ENCODE measurements at places on chromosomes 12 and 14.

- DNase-seq: no peak
Observed at GRCh38 chr12:15243102-15243501, 21.9 kb upstream of the RERG start.

DNA sequence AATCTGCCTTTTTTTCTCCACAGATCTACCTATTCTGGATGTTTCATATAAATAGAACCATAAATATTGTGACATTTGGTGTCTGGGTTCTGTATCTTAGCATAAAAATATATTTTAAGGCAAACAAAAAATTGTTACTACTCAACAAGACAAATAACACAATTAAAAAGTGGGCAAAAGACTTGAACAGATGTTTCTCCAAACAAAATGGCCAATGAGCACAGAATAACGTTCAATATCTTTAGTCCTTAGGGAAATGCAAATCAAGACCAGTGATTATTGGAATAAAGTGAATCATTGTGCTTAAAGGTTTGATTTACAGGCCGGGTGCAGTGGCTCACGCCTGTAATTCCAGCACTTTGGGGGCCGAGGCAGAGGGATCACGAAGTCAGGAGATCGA lies 1331.3 kb downstream of the AACS start:
- DNase-seq: no peak

GRCh38 chr12:81596558-81596957 lies 162.6 kb downstream of the PPFIA2 start:
- DNase-seq: no peak

DNA sequence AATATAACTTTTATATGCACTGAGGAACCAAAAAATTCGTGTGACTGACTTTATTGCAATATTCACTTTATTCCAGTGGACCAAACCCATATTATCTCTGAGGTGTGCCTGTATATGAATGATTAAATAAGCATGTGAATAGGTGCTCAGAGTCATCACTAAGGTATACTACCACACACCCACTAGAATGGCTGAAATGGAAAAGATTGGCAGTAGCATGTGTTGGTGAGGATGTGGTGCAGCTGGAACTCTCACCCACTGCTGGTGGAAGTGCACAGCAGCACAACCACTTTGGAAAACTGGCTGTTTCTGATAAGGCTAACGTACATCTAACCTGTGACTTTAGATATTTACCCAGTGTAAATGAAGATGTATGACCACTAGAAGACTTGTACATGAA lies 36.8 kb downstream of the GOLGA5 start:
- DNase-seq: no peak

- no peak for DNase-seq
Observed at GRCh38 chr14:71232506-71232905, 325.2 kb downstream of the PCNX1 start.

DNA sequence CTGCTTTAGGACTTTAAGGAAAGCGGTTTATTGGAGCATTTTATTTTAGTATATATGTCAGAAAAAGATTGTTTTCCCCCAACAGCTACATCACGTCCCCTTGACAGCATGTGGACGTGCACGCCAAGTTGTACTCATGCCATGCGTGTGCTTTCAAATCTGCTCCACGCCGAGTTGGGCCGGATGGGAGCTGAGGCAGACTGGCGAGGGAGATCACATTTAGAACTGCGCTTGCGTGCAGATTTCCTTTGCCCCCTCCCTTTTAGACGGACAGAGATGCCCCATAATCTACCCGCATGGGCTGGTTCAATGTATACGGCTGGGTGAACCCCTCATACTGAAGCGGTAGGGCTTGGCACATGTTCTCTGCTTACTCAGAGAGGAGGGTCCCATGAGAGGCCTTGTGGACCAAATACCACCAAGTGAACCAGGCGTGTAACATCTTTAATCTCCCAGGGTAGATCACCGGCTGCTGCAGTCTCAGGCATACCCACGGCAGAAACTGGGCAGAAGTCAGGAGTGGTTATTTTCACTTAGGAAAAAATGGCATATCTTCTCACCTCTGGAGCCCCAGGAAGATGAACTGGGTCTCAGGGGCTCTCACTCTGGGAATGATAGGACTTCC lies 92.1 kb downstream of the ESR2 start:
- no peak for DNase-seq

GRCh38 chr12:115752913-115753726 lies 524.4 kb downstream of the MED13L start:
- DNase-seq: peak; percentile 59

GRCh38 chr12:95548539-95549391 lies 2.5 kb downstream of the USP44 start:
- peak; percentile 64 for DNase-seq

GRCh38 chr14:40010961-40011360 lies 578.7 kb upstream of the FBXO33 start:
- DNase-seq: no peak

DNA sequence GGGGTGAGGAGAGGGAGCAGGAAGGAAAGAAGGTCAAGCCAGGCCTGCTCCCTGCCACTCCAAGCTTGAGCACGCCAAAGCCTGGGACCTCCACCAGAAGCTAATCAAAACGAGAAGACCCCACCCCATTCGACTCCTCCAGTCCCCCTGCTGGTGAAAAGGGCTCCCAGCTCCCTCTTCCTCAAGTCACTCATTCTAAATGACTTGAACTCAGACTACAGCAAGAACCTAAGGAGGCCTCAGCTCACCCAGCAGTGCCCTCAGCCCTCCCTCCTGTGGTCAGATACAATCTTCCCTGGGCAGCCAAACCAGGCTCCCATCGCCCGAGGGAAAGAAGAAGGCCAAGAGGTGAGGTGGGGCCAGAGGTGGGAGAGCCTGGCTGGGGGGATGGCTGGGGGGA lies 17.4 kb downstream of the HDAC7 start:
- no peak for DNase-seq

DNA sequence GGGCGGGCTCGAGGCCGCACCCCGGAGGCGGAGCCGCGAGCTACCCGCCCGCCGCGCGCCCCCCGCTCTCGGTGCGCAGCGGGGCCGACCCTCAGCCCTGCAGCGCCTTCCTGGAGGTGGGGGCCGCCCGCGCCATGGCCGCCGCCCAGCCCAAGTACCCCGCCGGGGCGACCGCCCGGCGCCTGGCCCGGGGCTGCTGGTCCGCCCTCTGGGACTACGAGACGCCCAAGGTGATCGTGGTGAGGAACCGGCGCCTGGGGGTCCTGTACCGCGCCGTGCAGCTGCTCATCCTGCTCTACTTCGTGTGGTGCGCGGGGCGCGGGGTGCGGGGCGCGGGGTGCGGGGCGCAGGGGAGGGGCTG lies at the start of gene P2RX2:
Gene P2RX2 (plus strand): TSS at position 94 of the 361 bp plus-strand sequence. CDS start 41 bp downstream, at position 135.
- no peak for DNase-seq

- no peak for DNase-seq
Observed at GRCh38 chr12:89250636-89251035, 101.7 kb downstream of the DUSP6 start.

- no peak for DNase-seq
Observed at GRCh38 chr12:3202734-3203446, 125.7 kb downstream of the TSPAN9 start.

DNA sequence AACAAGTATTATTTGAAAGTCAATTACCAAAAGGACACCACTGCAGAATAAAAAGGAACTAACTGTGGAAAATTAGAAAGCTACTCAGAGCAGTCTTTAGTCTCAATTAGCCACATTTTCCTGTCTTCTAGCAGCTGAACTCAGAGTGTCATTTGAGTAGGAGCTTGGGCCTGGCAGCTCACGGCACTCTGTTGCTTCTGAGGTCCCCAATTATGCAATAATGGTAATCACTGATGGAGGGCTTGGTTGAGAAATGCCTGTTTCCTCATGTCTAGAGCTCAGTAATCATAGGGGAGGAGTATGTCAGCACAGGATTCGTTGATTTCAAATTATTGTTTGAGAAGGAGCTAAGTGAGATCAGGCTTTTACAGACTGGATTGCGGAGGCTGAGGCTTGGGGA lies 108.6 kb downstream of the VRK1 start:
- DNase-seq: no peak

DNA sequence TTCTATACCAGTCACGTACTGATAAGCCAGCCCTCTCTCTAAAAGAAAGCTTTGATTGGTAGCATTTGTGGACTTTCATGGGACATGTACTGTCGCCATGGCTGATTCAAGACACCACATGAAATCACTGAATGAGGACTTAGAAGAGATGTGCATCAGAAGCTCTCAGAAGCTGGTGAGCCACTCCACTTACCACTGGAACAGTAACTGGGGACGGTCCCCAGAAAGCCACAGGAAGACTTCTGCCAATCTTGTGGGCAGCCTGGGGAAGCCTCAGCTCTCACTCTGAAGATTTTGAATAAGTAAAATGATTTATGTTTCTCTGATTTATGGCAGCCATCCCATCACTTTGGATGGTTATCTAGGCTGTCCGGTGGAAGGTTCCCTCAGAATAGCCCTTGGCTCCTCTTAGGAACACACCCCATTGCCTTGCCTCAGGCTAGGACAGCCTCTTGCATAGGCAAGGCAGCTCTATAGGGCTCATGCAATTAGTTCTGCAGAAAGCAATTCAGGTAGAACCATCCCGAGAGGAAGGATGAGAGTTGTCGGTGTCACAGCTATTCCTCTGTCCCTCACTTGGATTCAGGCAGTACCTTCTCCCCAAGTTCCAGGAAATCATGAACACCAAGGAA lies 9.8 kb downstream of the DHRS1 start:
- DNase-seq: no peak

- no peak for DNase-seq
Observed at GRCh38 chr14:22610931-22611330, 12.8 kb downstream of the ABHD4 start.

DNA sequence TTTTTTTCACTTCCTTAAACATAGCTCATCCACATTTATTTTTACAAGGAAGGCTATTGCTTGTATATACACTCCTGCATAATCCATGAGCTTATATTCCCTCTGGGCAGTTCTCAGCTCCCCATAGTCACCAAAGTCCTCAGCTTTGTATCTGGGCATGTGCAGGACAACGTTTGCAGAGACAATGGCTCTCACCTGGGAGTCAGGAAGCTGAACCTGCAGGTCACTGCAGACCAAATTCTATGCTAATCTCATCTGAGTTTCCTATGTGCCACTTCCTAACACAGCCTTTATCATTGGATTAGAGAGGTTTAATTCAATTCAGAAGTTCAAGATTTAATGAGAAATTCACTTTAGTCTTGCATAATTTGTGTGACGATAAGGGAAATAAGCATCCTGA lies 131.5 kb downstream of the KCNK10 start:
- DNase-seq: no peak

- no peak for DNase-seq
Observed at GRCh38 chr12:80589077-80589476, 118.4 kb upstream of the MYF6 start.

GRCh38 chr12:110813285-110813684 lies 33.5 kb upstream of the CCDC63 start:
- DNase-seq: no peak

DNA sequence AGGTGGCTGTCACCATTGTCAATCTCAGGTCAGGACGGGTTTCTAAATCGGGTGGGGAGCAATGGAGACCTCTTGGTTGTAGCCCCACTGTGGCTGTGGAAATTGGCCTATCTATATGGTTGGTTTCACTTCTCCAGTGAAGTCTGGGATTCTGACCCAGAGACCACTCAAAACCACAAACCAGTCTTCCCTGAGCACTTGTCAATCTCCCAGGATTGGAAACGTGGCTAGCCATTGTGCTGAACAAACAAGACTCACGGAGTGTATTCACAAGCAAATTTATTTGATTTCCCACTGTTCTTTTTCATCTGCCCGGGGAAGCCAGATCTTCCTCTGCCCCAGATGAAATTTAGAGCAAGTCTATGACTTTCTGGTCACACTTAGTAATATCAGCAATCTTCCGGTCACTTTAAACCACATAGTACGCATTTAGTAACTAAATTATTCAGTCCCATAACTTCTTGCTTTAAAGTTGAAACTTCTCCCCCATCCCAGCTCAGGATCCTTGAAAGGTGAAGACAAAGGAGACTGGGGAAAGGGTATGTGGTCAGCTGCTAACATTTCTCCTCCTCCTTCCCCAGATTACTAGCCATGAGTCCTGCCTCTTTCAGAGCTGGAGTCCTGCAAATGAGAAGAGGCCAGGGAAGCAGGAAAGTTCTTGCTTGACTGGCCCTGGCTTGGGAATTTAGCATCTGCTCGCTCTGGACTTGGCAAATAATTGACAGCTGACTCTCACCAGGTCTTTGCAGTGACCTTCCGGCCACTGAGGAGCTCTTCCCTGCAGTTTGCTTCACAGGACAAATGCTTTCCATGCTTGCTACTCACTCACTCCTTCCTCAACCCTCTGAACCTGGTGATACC lies 123.2 kb upstream of the MAX start:
- no peak for DNase-seq

GRCh38 chr12:28068467-28068866 lies 95.9 kb upstream of the PTHLH start:
- DNase-seq: no peak

DNA sequence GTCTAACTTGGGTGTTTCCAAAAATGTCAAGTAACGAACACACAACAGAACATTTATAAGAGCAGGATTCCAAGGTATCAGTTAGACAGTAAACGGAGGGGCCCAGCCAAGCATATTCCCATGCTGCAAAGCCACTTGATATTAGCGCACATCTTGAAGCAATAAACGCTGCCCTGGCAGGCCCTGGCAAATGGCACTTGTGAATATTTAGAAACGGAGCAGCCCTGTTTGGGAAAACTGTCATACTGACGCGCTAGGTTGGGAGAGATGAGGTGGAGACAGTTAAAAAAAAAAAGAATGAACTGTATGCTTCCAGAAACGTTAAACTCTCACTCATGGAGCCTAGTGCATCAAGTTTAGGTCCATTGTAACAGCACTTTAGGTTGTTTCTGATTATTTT lies 9.3 kb downstream of the DGLUCY start:
- no peak for DNase-seq

DNA sequence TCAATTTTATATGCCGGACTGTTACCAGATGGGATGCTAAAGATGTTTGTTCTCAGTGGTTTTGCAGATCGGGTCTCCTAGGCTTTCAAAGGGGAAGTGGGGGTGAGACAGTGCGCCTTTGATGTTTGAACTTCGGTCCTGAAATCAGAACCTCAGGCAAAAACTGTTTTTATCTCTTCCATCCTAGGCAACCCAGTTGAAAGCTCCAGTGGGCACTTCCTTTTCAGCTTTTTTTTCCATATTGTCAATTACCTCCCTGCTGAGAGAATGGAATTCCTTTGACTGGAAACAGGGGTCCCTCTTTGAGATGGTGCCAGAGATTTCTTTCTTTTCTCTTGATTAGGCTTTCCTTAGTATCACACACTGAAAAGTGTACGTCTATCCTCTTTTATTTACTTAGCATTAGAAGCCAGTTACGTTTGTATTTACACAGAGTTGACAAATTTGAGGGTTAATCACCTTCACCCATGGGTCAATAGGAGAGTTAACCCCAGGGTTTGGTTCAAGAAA lies 40.0 kb downstream of the NUAK1 start:
- DNase-seq: no peak

GRCh38 chr12:84811291-84811690 lies 101.3 kb downstream of the SLC6A15 start:
- no peak for DNase-seq
